ENCODE measurements at places on chromosomes 4 and X.

DNA sequence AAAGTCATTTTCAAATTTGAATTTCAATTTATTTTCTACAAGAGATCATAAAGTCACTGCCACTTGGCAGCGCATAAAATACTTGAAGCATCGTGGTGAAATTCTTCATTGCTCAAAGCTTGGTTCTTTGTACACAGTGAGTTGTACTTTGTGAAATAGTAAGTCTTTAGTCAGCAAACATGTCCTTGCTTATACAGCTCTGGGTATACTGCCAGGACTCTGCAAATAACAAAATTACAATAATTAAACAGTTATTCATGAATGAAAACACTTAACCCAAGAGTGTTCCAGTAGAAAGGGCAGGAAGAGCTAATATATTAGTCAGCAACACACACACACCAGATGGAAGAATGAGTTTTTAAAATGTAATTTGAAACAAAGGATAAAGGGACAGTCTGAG is 1300.9 kb upstream of the DIAPH2 start:
- DNase-seq: no peak

DNA sequence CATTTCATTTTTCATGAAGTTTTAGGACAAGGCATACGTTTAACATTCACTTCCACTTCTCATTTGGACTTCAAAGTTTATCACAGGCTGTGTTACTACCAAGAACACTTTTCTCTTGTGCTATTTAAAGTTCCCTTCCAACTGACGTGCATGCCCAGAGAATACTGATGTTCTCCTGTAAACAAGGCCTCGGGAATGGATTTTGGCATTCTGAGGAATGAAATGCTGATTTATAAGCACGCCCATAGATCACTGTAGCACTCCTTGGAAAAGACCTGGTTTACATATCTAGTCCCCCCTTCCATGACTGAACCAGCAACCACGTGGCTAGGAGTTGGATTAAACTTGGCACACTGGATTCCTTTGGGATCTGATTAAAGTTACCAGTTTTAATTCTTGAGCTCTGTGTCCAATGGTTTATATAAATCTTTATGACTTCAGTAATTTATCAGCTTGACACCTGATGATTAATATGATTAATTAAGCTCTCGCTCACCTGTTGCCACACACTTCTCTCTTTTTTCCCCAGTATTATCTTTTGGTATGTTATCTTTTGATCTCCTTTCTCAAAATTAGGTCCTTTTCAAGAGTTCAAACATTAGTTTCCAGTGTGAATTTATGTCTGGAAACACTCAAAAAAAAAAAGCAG is 122.4 kb upstream of the HAND2 start:
- no peak for DNase-seq

- no peak for DNase-seq
Measured at GRCh38 chr4:152630324-152630723, 49.5 kb downstream of the TMEM154 start.

DNA sequence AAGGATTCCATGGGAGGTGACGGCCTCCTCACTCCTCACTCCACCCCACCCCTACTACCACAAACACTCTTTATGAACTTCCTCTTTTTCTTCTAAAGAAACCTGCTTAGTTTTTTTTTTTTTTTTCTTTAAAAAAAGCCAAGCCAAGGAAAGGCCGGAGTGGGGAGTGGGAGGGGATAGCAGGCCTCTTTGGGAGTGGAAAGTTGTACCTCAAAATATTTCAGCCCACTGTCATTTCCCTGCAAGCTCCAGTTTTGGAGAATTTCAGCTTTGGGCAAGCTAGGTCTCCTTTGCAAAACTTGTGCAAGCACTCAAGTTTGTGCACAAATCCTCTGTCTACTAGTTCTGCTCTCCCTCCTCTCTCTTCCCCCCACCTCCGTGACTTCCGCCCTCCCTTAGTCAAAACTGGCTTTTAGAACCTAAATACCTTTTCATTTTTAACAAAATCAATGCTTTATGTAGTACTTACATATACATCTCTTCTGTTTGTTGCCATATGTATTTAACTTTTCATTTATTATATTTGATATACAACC is 512 bp upstream of the ANTXR2 start:
- no peak for DNase-seq

DNA sequence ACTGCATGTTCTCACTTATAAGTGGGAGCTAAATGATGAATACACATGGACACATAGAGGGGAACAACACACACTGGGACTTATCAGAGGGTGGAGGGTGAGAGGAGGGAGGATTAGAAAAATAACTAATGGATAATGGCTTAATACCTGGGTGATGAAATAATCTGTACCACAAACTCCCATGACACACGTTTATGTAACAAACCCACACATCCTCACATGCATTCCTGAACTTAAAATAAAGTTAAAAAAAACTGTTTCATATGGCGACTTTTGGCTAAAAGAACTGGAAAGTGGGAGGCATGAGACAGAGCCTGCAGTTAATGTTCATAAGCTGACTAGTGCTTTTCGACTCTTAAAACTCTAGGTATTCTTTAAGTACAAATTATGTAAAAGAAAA is 98.9 kb upstream of the NPFFR2 start:
- no peak for DNase-seq
